ENCODE measurements at places on chromosomes 3 and 15.

DNA sequence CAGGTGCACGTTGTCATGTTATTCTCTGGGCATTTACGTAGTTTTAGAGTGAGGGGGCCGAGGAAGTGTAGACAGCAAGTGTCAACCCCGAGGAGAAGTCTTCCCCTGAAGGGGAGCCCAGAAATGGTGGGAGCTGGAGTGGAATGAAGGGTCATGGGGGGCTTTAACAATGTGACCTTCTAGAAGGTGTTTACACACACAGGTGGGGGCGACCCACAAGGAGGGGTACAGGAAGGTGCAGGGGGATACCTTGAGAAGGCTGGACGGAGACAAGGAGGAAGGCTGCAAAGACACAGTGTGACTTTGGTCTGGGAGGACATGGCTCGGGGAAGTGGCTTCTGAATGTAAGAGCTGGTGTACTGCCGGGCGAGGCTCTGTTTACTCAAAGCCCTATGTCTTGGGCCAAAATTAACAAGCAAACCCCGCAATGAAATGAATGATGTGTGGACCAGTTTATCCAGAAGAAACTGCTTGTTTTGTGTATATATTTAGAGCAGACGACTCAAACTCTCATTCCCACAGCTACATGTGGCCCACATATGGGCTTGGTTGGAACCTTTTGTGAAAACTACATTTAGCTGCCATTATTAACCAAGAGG is 18.7 kb downstream of the TRPM1 start:
- DNase-seq, result no peak

DNA sequence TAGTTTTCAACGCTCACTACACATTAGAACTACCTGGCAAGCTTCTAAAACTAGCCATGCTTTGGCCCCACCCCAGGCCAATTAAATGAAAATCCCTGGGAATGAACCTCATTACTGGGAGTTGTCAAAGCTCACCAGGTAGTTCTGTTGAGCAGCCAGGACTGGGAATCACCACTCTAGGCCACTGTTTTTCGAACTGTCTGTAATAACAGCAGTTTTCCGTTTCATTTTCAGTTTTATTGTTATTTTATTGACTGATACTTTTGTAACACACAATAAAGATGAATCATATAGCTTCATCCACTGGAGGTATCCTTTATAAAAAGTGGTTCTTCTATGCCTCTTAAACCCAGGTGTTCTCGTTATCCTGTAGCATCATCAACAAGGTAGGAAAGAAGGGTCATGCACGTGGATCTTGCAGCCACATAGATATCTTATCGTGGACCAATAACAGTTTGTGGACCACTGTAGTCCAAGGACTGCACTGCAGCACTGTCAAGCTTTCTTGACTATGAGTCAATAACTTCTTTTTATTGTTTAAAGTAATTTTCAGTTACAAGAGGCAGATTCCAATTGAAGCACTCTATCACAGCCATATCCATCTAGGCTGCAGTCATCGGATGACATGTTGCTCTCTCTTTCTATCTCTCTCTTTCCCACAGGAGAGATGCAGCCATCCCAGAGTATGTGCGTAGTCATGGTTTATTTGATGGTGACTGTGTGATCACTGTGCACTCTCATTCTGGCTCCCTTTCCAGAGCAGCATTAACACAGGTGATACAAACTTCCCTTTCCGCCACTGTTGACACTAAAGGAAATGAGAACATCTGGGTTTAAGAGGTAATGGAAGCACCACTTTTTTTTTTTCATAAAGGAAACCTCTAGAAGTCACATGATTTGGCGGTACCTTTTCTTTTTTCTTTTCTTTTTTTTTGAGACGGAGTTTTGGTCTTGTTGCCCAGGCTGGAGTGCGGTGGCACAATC is 39.0 kb upstream of the BLM start:
- no peak for DNase-seq

GRCh38 chr3:187919544-187919943 is 174.3 kb upstream of the BCL6 start:
- DNase-seq, result no peak

DNA sequence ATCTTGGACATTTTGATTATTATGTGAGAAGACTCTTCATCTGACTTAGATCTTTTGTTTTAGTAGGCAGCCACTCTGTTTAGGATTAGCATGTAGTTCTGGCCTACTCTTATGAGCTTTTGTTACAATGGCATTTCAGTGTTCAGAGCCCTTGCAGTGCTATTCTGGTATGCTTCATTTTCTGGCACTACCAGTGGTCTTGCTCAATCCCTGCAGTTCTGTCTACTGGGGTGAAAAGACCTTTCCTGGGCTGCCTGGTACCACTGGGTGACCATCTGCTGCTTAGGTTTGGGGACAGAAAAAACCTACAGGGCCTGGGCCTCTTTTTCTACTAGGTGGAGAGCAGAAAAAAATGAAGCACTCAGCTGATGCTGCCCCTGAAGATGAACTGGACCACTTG is 42.5 kb downstream of the IL16 start:
- DNase-seq, result no peak

- DNase-seq, result no peak
These were observed 9.8 kb upstream of the PLAAT1 start for GRCh38 chr3:193231201-193231600.

- DNase-seq, result no peak
These were observed at the start of gene GLDN for GRCh38 chr15:51341366-51342226. Gene GLDN (plus strand): TSS chr15:51341655. CDS start chr15:51341685, 30 bp downstream.

GRCh38 chr15:88003541-88004327 is 252.8 kb downstream of the NTRK3 start:
- no peak for DNase-seq

- DNase-seq, result no peak
These were observed 27.4 kb upstream of the SNTN start for GRCh38 chr3:63624941-63625560.

DNA sequence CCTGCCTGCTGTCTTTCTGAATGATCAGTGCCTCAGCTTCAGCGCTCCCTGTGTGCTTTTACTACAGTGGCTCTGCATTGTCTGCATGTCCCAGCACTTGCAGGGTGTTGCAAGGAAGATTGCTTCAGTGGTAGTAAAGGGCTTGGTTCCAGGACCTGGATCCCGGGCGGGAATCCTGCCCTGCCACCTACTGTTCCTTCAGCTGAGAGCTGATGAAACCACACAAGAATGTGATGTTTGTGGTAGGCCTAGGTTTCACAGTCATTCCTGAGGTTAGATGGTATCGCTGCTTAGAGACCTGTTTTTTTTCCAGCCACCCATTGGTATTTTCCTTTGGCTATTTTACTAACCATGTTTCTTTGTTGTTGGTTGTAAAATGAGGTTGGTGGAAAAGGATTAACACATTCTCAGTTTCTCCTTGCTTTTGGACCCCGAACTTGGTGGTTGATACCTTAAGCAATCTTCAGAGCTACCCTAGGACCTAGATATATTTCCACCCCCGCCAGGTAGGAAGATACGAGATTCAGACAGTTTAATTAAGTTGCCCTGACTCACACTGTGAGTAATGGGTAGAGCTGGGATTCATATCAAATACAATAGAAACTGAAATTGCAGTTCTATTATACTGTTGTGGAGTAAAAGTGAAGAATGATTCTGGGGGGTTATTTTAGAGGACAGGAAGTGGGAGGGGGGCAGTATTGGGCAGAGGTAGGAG is 11.4 kb downstream of the GPR87 start:
- DNase-seq, result no peak

DNA sequence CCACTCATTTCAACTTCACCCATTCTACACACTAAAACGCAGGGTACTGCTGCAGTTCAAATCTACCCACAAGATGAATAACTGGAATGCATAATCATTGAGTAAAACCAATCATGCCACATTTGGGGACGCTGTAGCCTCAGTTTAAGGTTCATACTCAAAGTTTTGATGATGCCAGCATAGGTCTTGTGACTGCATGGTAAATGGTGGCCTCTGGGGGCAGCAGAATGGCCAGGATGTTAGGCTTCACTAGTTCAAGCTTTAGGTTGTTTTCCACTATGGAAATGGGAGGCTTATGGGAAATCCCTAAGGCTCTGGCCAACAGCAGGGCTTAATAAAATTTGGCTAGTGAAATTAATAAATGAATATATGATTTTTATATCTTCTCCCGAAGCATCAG is 104.3 kb upstream of the TSC22D2 start:
- DNase-seq, result no peak

- no peak for DNase-seq
These were observed 3.4 kb downstream of the DENND6A start for GRCh38 chr3:57689367-57690053.

GRCh38 chr3:144039661-144040060 is 68.0 kb downstream of the DIPK2A start:
- no peak for DNase-seq

GRCh38 chr3:139935866-139936817 is 1.2 kb downstream of the CLSTN2 start:
- DNase-seq, result no peak

DNA sequence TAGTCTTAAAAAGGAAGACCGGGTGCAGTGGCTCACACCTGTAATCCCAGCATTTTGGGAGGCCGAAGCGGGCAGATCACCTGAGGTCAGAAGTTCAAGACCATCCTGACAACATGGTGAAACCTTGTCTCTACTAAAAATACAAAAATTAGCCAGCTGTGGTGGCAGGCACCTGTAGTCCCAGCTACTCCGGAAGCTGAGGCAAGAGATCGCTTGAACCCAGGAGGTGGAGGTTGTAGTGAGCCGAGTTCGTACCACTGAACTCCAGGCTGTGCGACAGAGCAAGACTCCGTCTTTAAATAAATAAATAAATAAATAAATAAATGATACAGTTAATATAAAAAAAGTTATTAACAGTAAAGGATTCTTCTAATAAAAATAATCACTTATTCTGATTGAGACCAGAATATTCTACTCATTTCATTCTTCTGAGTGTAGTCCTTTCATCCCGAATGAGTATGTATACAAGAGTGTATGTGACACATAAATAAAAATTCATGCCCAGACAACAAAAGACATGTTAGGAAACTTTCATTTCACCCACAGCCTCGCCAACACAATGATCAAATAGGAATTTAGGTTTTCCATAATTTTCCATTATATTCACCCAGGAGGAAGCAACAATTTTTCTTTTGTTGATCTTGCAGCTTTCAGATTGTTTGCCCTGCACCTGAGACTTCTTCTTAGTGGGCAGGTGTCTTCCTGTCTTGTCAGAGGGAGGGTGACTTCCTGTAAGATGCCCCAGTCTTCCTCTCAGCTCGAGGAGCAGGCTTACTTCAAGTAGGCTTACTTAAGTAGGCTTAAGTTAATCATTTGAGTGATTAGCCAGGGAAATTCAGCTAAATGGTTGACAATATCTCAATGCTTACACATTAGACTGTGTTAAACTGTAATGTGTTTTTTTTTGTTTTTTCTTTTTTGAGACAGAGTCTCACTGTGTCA is 7.8 kb upstream of the NUP210 start:
- DNase-seq, result no peak

DNA sequence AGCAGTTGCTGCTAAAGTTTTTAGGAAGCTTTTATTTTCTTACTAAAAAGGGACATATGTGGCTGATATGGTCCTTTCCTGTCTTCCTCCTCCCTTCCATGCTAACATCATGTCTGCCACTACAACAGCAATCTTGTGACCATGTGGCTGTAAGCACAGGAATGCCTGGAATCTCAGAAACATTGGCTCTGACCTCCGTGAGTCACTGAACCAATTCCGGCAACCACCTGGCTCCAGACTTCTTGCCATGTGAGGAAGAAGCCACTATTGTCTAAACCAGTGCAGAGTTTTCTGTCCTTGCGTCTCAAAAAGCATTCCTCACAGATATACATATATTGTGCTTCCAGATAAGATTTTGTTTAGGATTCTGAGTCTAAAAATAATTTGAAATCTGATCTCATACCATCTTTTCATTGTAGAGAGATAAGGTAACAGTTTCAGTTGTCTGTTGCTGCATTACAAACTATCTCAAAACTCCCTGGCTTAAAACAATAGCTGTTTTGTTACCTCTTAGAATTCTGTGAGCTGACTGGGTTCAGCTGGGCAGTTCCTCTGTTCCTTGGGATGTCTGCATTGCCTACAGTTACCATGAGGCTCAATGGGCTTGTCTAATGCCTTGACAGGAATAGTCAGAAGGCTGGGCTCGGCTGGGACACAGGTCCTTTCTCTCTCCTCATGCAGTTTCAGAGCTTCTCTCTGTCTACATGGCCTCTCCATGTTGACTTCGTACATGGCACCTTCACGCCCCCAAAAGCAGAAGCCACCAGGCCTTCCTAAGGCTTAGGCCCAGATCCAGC is 77.3 kb upstream of the MAGI1 start:
- DNase-seq, result no peak

- DNase-seq, result no peak
These were observed 8.2 kb downstream of the ALG3 start for GRCh38 chr3:184240384-184241140.

DNA sequence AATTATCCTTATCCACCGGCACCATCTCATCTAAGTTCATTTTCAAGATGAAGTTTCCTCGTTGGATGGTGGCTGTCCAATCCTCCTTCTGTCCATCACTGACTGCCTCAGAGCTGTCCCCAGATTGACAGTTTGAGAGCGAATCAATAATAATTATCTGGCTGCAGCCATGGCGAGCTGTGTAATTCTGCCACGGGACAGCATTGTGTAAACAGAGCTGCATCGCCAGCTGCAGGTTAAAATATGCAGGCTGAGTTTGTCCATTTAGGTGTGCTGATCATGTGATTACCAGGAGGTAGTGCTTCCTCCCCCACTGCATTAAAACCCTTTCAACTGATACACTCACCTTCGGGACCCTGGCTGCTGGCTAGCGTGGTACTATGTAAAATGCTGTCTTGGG is 461.9 kb upstream of the ONECUT1 start:
- no peak for DNase-seq

Measured in stimulated activated CD4-positive, alpha-beta T cell treated with anti-CD3 and anti-CD28 coated beads, TNF-alpha, amount 100 ng/mL, for 1 hour (primary cell).